ENCODE measurements at places on chromosomes 1 and 21. TPM values are rescaled to one million over a fixed set of nuclear protein-coding genes. Genes with fewer than 3 reads are reported as not detected.

The PODN gene
- not detected for total RNA-seq

The ATF3 gene
- total RNA-seq, result 105 TPM

The LRRC53 gene
- total RNA-seq, result not detected

The AADACL4 gene
- not detected for total RNA-seq

The HOOK1 gene
- total RNA-seq, result 8.4 TPM

The CHRM3 gene
- total RNA-seq, result 8.8 TPM

The C1orf56 gene
- 2.4 TPM for total RNA-seq

Data from HT-29 (cell line).